Stimulated activated CD4-positive, alpha-beta T cell treated with anti-CD3 and anti-CD28 coated beads, Interleukin-15, amount 100 ng/mL, for 24 hours (primary cell): ENCODE measurements at places on chromosomes 7 and 10.

DNA sequence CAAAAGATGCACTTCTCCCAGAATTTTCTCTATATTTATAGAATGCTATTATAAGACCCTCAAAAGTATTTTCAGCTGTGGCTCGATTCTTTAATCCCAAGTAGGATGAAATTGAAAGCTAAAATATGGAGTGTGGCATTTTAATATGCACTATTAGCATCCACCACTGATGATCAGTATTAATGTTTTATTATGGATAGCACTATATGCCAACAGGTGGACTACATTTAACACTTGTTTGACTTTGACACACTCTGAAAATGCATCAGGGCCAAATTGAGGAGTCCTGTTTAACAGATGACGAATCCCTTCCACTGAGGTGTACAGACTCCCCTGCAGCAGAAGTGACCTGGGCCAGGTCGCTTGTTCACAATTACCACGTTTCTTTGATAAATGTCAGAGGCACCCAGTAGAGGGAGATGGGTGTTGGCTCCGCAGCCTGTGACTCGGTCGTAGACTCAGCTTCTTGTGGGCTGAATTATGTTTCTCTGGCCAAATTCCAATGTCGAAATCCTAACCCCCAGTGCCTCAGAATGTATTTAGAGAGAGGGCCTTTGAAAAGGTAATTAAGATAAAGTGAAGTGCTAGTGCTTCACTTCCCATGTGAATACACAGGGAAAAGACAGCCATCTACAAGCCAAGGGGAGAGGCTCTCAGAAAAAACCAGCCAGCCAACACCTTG, 48.1 kb downstream of the WIPF3 start:
- DNase-seq: no peak

GRCh38 chr7:71682841-71683781, 551.2 kb downstream of the GALNT17 start:
- DNase-seq: no peak

DNA sequence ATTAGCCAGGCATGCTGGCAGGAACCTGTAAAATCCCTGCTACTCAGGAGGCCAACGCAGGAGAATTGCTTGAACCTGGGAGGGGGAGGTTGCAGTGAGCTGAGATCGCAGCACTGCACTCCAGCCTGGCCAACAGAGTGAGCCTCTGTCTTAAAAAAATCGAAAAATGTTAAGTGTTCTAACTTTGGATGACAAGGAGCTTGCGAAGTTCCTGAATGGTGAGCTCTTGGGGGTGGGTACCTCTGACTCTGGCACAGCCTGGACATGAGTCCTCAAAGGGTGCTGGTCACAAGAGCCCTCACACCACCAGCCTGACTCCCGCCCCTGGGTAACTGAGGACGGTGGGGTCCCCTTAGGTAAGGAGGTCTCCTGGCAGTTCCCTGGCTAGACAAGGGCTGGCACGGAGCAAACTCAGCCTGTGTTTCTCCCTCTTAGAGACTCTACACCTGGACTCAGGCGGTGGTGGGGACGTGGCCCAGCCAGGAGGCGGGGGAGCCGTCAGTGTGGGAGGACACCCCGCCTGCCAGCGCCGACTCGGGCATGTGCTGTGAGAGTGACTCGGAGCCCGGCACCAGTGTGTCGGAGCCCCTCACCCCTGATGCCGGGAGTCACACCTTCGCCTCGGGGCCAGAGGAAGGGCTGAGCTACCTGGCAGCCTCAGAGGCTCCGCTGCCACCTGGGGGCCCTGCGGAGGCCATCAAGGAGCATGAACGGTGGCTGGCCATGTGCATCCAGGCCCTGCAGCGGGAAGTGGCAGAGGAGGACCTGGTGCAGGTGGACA, 24.1 kb downstream of the AMZ1 start:
- DNase-seq: no peak

DNA sequence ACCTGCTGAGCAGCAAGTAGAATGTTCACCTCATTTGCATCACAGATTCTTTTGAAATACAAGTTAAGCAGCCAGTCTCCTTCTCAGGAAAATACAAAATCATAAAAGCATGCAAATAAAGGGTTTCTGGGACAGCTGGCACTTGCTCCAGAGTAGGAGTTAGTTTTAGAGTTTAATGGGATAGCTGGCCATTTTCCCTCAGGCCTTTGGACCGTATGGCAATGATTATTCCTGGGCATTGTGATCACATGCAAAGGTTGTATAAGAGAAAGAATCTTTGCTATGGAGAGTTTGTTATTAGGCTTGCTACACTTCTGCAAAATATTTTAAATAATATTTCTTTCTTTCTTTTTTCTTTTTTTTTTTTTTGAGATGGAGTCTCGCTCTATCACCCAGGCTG, 240.8 kb downstream of the CDK14 start:
- no peak for DNase-seq

DNA sequence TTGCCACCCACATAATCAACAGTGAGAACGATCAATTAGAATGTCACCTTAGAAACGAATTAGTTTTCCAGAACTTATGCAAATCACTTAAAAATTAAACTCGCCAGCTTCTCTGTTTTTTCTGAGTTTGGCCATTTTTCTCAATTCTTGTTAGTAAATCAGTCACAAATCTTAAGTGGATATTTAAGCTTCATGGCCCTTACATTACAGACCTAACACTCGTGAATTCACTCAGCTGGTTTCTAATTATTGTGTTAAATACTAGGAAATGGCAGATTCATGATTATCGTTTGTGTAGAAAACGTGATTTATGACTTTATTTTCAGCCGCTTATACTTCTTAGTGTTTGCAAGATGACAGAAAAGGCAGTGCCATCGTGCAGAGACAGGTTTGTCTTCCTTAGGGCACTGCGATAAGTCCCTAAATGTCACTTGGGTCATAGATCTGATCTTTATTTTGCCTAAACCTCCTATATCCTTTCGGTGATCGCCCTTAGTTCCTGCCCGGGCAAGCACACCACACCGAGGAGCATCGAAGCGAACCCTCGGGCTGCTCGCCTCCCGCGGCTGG, 587 bp upstream of the CELF2 start:
- DNase-seq: no peak

DNA sequence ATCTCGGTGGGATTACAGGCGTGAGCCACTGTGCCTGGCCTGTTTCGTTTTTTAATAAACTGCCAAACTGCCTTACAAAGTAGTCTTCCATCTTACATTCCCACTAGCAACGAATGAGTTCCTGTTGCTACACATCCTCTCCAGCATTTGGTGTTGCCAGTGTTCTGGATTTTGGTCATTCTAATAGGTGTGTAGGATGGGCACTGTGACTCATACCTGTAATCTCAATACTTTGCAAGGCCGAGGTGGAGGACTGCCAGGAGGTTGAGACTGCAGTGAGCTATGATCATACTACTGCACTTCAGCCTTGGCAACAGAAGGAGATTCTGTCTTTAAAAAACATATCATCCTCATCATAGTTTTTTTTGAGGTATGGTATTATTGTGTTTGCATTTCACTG, 21.4 kb upstream of the RSBN1L start:
- DNase-seq: peak; percentile 19

DNA sequence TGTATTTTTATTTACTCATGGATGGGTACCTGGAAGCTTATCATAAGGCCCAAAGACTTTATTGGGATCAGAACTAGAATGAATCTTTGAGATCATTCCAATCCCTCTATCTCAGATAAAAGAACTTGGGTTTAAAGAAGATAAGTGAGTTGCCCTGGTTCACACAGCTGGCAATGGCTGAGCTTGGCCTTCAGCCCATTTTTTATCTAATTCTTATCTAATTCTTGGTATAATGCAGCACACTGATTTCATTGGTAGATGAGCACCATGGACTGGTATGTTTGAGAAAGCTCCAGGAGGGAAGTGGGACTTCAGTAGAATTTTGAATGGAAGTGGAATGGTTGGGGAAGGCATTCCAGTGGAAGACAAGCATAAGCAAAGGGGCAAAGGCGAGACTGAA, 558.9 kb downstream of the REEP3 start:
- DNase-seq: no peak

- no peak for DNase-seq
Observed at GRCh38 chr7:34723866-34724490, 66.0 kb downstream of the NPSR1 start.

DNA sequence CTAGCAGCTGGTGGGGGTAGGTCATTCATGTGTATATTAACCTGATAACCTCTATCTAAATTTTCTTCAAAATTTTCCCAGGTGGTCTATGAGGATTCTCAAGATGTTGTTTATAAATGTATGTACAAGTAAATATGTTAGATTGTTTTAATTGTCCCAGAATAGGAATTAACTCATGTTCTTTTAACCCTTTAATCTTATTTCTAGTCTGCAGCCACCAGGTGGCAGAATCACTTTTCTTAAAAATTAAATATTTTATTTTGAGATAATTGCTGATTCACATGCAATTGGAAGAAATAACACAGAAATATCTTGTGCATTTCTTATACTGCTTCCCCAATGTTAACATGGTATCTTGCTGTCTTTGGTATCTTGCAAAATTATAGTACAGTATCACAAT, 589.5 kb downstream of the ARL4A start:
- no peak for DNase-seq

- DNase-seq: no peak
Observed at GRCh38 chr7:29090151-29090805, 56.1 kb downstream of the CPVL start.

- no peak for DNase-seq
Observed at GRCh38 chr10:5888351-5888750, 1.3 kb downstream of the ANKRD16 start.

GRCh38 chr7:86947929-86948328, 111.5 kb downstream of the ELAPOR2 start:
- DNase-seq: no peak

- no peak for DNase-seq
Observed at GRCh38 chr10:43854007-43854406, 205.3 kb upstream of the ZNF32 start.

DNA sequence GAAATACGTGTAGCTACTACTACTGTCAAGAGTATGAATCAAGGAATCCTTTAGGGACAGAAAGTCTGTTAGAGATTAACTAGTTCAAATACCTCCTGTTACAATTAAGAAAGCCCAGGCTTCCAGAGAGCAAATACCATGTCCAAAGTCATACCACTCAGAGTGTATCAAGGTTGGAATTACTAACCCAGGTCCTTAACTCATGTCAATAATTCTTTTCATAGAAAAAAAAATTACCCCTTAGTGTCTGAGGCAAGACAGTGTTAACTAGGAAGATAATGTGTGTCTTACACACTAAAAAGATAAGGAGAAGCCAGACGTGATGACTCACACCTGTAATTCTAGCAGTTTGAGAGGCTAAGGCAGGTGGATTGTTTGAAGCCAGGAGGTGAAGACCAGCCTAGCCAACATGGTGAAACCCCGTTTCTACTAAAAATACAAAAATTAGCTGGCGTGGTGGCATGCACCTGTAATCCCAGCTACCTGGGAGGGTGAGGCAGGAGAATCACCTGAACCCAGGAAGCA, 423.4 kb downstream of the SORCS1 start:
- no peak for DNase-seq

GRCh38 chr7:141700296-141700847, 1.6 kb downstream of the DENND11 start:
- DNase-seq: no peak

GRCh38 chr10:35372329-35372728, 36.0 kb downstream of the CCNY start:
- no peak for DNase-seq

DNA sequence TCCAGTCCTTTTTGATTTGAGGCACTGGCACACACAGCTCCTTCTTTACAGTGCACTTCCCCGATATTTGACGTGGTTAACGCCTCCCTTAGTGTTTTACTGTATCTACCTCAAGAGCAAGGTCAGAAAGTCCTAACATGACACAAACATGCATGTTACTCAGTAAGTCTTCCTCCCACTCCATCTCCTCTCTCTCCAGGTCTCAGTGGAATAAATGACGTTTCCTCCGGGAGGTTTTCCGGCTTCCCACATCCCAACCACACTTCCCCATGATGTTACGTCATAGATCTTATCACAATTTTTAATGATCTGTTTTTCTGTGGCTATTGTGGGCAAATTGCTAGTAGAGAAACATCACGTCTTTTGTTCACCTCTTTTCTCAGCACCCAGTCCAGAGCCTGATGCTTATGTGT, 165.7 kb downstream of the PTPN20 start:
- DNase-seq: peak; percentile 6

DNA sequence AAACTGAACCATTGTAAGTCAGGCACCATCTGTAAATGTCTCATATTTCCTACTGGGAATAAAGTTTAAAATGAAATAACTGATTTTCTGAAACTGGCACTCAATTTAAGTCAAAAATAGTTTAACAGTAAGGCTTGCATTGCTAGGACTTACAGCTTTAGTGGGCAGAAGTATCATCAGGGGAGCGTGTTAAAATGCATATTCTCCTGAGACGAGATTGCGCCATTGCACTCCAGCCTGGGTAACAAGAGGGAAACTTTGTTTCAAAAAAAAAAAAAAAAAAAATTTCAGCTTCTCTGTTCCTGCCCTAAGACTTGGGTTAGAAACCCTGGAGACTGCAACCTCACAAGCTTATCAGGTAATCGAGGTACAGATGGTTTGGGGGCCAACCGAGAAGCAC, 65.4 kb downstream of the UBE3C start:
- DNase-seq: no peak

GRCh38 chr10:77793831-77794230, 132.7 kb downstream of the DLG5 start:
- no peak for DNase-seq

- no peak for DNase-seq
Observed at GRCh38 chr10:53315709-53316108, 543.1 kb upstream of the MBL2 start.

- no peak for DNase-seq
Observed at GRCh38 chr10:49733866-49734265, 28.3 kb downstream of the OGDHL start.

DNA sequence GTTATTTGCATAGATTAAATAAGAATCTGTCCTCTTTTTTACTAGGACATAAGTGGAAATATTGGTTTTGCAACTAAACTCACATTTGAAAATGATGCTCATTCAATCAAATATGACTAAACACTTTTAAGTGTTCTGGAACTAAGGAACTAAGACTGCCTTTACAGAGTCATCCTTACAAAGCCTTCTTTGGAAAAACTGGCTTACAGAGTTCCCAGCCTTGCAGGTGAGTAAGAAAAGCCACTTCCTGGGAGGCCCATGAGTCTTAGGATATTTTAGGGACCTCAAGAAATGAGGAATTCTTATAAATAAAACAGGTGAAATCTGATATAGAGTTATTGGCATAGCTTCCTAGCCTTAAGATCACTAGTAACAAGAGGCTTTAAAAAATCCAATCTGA, 135.5 kb downstream of the ALOX5 start:
- DNase-seq: no peak

DNA sequence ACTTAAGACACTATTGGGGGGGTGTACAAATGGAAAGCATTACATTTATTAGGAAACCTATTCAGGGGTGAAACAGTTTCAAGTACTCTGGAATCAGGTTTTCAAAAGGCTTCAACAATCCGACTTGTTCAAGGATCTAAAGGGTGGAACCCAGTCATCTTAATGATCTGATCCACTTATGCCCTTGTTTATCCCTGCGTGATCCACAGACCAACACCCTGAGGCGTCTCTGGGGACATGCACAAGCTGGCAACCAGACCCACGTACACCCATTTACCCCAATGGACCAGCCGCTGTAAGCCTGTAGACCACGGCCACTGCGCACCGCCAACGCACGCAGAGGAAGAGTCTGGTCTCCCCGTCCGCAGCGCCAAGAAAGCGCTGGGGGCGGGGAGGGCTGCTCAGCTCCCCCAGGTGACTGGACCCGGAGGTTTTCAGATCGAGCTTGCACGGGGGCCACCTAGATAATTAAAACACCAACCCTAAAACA, 13.4 kb downstream of the HNRNPF start:
- DNase-seq: peak; percentile 62
